C1 segment of cervical spinal cord (tissue), 14 donors: ENCODE measurements at places on chromosomes 1 and 21.

DNA sequence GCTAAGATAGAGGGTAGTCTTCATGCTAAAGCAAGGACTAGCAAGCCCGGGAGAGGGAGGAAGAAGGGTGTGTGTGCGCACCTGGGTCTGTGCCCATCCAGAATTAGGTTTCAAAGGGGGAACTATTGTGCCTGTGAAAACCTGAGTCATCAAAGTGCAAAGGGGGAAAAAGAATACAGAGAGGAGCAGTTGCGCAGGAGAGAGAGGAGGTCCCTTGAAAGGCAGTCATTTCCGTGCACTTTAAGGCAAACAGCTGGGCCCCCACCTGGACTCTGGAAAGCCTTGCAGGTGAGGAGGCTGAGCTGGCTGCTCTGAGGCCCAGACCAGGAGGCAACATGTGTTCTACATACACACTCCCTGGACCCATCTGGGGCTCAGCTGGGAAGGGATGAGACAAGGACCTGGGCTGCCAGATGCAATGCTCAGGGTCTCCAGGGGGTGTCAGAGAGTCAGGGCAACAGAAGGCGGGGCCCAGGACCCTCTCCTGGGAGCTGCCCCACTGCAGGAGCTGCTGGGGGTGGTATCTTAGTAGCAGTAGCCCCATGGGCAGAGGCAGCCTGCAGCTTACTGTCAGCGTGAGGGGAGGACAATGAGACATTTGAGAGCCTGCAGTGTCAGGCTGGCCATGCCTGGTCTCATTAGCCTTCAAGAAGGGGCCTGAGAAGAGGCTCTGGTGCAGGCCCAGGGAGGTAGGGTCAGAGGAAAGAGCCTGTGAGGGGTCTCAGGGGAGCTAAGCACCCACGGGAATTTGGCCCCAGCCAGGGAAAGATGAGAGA is 14.3 kb downstream of the PROK1 start:
- DNase-seq: no peak

GRCh38 chr1:27646676-27647075 is 11.7 kb upstream of the FGR start:
- no peak for DNase-seq

GRCh38 chr21:14646893-14647292 is 100.8 kb upstream of the SAMSN1 start:
- DNase-seq: no peak

DNA sequence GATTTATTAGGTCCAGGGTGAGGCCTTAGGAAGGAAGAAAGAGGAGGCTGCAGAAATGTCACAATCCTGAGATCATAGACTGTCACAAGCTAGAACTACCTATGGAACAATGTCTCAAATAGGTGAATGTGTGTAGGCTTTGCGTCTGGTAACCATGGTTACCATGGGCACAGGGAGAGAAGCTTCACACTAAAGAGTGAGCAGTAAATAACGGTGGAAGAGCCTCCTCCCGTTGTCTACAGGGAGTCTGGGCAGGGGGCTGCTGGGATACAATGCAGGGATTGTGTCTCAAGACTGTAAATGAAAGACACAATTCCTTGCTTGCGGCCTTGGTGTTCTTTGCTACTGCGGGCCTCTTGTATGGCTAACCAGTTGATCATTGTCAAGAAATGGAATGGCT is 28.2 kb upstream of the KCNJ6 start:
- no peak for DNase-seq

GRCh38 chr1:77065693-77066342 is 153.4 kb downstream of the PIGK start:
- DNase-seq: no peak

GRCh38 chr1:10864776-10865175 is 68.3 kb upstream of the CASZ1 start:
- DNase-seq: no peak

GRCh38 chr1:14549897-14550620 is 48.4 kb upstream of the KAZN start:
- no peak for DNase-seq

GRCh38 chr1:178970184-178970583 is 55.5 kb upstream of the FAM20B start:
- DNase-seq: no peak
